Sigmoid colon (tissue), 7 donors: ENCODE measurements at places on chromosomes 3 and 15. TPM values are rescaled to one million over a fixed set of nuclear protein-coding genes. Genes with fewer than 3 reads are reported as not detected.

The LSAMP gene
- 0.23 TPM for polyA plus RNA-seq

- DNase-seq: no peak
Measured at GRCh38 chr3:123099331-123100192, 32.7 kb downstream of the PDIA5 start.

- DNase-seq: no peak
Measured at GRCh38 chr3:170467007-170467406, 48.3 kb downstream of the CLDN11 start.

DNA sequence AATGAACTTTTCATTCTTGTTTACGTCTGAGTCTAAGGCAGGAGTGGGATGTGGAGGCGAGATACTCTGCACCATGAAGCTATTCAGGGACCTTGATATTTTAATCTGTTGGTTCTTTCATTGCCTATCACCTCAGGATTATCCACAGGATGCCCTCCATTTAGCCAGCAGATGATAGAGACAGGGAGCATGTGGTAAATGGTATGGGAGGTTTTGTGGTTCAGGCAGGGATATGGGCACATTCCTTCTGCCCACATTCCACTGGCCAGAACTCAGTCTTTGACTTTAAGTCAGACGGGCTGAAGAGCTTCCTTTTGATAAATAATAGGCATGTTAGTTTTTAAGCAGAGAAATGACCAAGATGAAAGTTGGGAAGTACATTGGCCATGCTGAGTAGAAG, 548.0 kb upstream of the CCDC54 start:
- no peak for DNase-seq
